Activated naive CD4-positive, alpha-beta T cell treated with anti-CD3 and anti-CD28 coated beads for 36 hours (primary cell): ENCODE measurements at places on chromosomes 13 and 19. TPM values are rescaled to one million over a fixed set of nuclear protein-coding genes. Genes with fewer than 3 reads are reported as not detected.

- no peak for DNase-seq
Observed at GRCh38 chr13:113049521-113049941, 56.1 kb upstream of the F7 start.

DNA sequence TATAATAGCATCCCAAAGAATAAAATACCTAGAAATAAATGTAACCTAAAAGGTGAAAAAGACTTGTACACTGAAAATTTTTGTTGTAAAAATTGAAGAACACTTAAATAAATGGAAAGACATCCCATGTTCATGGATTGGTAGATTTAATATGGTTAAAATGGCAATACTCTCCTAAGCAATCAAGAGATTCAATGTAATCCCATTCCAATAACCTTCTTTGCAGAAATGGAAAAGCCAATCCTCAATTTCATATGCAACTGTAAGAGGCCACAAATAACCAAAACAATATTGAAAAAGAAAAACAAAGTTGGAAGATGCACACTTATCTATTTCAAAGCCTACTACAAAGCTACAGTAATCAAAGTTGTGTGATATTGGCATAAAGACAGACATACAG, 17.7 kb downstream of the DZIP1 start:
- DNase-seq: no peak

GRCh38 chr13:51524312-51524711, 60.0 kb upstream of the WDFY2 start:
- no peak for DNase-seq

- peak; percentile 91 for DNase-seq
Observed at GRCh38 chr19:51158474-51159129, 16.5 kb downstream of the SIGLEC7 start.

The SPACA4 gene
- not detected for total RNA-seq

- no peak for DNase-seq
Observed at GRCh38 chr19:53907690-53908089, 1.4 kb upstream of the CACNG7 start.

DNA sequence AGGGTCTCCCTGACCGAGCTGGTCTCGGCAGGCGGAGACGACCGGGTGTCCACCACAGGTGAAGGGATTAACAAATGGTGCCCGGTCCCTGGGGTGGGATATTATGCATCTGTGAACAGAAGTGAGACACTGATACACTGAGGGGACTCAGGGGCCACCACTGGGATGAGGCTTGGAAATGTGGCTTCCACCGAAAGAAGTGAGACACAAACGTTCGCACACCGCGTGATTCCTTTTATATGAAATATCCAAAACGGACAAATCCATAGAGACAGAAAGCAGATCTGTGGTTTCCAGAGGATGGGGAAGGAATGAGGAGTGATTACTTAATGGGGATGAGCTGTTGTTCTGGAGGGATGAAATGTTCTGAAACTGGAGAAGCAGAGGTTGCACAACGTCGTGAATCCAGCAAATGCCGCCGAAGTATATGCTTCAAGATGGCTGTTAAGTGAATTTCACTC, 47.5 kb downstream of the C13orf46 start:
- no peak for DNase-seq

- peak; percentile 51 for DNase-seq
Observed at GRCh38 chr19:13132471-13133180, 14.6 kb downstream of the NACC1 start.

DNA sequence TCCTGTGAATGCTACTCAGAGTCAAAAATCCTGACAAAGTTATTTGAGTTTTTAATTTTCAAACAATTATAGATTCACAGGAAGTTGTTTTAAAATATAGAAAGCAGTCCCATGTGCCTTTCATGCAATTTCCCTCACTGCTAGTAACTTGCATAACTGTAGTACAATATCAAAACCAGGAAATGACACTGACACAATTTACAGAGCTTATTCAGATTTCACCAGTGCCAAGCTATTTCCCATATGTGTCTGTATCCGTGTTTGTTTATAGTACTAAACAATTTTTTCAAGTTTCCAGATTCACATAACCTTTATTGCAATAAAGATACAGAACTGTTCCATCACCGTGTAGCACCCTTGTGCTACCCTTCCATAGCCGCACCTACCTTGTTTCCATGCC, 934.6 kb downstream of the PCDH17 start:
- DNase-seq: no peak

- DNase-seq: no peak
Observed at GRCh38 chr19:18396471-18397241, 766 bp downstream of the LRRC25 start.

- no peak for DNase-seq
Observed at GRCh38 chr13:51717786-51718398, 86.1 kb downstream of the DHRS12 start.

DNA sequence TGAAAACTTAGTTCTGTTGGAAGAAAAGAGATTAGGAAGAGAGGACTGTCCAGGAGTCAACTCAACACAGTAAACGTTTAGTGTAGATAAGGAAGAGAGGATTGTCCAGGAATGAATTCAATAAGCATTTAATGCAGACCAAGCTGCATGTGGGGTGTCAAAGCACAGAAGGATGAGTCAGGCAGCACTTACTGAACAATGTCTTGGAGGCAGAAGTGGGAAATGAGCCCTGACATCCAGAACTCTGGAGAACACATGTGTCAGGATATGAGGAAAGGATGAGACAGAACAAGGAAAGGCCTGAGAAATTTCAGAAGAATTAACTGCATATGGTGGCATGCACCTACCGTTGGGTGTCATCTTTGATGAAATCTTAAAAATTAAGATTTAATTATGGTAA, 429.2 kb upstream of the HTR2A start:
- DNase-seq: no peak

- DNase-seq: no peak
Observed at GRCh38 chr19:524062-524674, 7.4 kb upstream of the CDC34 start.

The KLK11 gene
- not detected for total RNA-seq
